SIG-M5 (cell line): ENCODE measurements at places on chromosomes 12 and 14.

GRCh38 chr12:98595243-98595988, 1.9 kb downstream of the SLC25A3 start:
- no peak for DNase-seq

DNA sequence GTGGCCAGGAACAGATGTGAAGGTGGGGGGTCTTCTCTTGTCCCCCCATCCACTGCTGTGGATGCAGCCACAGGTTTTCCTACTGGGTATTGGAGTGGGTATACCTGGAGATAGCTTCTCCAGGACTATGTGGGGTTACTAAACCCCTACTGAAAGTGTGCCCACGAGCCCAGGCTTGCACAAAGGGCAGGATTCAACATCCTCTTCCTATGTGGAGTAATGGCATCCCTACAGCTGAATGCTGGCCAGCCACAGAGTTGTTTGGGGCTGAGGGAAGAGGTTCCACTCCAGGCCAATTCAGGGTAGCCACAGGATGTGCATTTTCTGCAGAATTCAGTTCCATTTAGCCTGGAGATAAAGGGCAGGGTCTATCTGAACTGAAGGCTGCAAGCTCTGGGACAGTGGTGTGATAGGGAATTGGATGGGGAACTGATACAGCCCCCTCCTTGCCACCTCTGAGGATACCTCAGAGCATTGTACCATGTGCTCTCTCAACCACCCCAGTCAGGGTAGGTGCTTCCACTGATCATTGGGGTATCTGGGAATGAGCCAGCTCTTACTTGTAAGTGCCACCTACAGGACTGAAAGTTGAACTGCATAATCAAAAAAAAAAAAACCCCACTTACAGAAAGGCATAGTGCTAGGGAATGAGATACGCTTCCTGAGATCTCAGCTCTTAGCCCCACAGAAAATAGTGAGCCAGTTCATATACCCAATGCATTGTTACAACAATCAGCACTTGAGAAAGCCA, 187.1 kb downstream of the KITLG start:
- no peak for DNase-seq

- no peak for DNase-seq
These were observed 68.8 kb downstream of the CLMN start for GRCh38 chr14:95250936-95251335.

DNA sequence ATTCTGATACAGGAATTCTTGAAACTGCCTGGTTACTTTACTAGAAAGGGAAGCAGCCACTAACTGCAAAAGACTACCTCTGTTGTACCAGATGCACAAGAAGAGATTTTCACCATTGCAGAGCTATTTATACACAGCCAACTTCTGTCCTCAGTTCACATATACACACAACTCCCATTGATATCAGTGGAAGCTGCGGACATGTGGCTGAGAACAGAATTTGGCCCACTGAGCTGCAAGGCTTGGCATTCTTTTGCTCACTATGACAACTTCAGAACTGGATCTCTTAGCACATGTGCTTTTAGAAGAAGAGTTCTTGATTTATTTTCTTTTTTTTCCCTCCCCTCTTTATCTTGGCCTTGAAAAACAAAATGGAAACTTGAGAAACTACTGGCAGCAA, 28.3 kb downstream of the PTPRO start:
- DNase-seq: no peak

DNA sequence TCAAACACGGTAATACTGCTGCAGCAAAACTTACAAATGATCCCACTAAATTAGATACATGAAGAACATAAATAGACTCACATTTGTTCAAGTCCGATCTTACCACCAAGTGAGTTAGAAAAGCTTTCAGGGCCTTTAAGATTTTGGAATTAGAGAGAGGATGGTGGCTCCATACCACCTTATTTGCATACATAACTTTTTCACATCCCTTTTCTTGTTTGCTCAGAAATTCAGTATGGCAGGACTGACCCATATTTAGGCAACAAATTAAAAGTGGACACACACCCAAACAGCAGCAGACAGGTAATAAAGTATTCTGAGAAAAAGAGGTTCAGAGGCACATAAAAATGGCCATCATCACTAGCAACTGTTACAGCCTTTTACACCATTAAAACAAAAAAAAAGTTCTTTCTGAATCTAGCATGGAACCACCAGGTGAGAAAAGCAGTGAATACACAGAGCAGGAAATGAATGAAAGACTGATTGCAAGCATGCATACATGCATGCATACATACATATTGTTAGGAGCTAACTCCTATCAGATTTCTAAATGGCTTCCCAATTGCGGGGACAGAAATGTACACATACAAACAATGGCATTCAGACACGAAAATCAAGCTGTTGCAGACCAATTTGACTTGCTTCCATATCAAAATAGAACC, 23.3 kb downstream of the STXBP6 start:
- DNase-seq: no peak

DNA sequence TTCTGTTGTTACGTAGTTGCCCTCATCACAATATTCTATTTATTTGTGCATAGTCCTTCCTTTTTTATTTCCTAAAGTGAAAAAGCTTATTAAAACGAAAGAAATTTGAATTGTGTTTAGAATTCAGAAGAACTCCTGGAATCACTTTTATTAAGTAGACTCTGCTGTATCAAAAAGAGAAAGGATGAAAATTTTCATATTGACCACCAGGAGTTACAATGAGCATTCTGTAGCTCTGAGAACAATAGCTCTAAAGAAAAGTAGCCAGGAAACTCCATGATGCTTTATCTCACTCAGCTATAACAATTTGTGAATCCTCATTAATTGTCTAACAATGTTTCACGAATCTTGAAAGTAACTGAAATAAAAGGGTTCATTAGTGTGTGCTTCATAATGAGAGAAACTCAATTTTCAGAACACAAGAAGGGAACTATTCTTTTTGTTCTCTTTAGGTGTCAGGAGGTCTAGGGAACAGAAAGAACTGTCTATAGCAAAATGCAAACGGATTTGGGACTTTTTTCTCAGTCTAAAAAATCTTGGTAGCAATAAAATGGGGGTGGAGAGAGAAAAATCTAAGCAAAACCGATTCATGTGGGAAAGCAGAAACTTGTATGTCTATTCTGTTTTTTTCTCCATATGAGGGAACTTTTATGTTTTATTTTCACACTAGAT, 19.3 kb downstream of the ASCL1 start:
- DNase-seq: no peak

GRCh38 chr14:35861204-35861868, 35.2 kb downstream of the BRMS1L start:
- DNase-seq: no peak

GRCh38 chr12:122888232-122888752, 7.6 kb downstream of the VPS37B start:
- DNase-seq: peak; percentile 52

GRCh38 chr12:102955926-102956737, 1.3 kb upstream of the ASCL1 start:
- DNase-seq: no peak

- DNase-seq: no peak
These were observed 98.5 kb upstream of the SEL1L start for GRCh38 chr14:81632157-81632556.

DNA sequence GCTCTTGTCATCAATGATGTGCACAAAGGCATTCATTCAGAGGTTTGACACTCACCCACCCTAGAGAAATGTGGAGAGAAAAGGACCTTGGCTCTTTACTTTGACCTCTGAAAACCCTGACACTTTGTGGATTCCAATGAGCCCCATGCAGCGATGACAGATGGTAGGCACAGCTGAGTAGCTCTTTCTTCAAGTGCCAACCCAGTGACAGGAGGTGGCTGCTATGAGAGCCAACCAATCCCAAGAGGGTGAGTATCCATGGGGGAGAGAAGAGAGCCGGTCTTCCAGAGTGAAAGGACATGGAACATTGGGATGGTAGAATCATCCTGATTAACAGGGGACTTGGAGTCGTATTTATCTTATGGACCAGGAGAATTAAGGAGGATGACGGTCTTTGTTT, 17.8 kb downstream of the SLC8A3 start:
- DNase-seq: no peak

- DNase-seq: no peak
These were observed 169.0 kb upstream of the G2E3 start for GRCh38 chr14:30389877-30390385.

DNA sequence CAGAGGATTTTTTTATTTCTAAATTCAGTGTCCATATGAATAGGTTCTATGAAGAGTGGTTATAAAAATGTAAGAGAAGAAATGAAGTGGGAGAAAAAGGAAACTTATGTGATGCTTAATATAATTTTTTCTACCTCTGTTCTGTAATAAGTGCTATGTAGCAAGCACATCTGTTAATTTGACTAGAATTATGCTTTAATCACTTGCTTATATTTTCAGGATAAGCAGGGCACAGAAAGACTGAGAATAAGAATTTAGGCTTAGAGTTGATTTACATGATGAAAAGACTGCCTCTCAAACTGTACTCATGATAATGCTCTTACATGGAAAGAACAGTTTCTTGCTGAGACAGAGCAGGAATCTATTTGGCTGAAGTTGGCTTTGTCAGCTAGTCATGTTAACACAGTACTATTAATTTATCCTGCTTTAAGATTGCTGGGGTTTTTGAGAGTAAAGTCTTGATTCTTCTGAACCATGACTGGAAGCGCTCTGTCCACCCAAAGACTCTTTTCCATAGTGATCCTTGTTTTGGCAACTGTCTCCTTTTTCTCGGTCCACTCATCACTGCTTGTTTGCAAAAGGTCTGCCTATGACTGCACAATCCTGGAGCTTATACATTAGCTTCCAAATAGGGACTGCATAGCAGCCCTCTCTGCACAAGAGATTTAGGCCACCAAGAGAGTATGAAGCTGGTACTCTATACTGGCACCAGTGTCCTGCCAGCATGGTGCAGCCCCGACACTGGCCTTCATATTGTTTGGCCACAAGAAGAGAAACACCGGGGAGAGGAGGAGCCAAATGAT, 98.8 kb downstream of the AKAP6 start:
- no peak for DNase-seq

GRCh38 chr12:125954362-125954761, 889.1 kb downstream of the AACS start:
- no peak for DNase-seq

DNA sequence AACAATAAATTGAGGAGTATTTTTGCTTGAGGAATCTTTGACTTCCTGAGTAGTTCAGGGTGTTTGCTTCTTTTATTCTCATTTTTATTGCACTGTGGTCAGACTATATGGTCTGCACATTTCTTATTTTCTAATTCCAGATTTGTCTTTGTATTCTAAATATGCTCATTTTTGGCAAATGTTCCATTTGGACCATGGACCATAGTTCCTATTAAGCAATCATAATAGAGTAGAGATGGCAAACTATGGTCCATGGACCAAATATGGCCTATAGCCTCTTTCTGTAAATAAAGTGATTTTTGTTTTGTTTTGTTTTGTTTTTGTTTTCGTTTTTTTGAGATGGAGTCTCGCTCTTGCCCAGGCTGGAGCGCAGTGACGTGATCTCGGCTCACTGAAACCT, 2.1 kb downstream of the GPRC5A start:
- DNase-seq: no peak

DNA sequence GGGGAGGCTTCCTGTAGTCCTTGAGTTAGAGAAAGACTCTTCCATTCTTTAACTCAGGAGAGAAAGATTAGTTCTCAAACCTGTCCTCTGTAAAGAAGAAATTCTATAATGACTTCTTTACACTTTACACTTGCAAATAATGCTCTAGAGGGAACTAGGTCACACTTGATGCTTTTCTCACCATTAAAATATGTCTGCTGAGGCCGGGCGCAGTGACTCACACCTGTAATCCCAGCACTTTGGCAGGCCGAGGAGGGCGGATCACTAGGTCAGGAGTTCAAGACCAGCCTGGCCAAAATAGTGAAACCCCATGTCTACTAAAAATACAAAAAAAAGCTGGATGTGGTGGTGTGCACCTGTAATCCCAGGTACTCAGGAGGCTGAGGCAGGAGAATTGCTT, 6.3 kb downstream of the NTN4 start:
- no peak for DNase-seq

- no peak for DNase-seq
These were observed 20.9 kb upstream of the SCFD1 start for GRCh38 chr14:30600922-30601918.

DNA sequence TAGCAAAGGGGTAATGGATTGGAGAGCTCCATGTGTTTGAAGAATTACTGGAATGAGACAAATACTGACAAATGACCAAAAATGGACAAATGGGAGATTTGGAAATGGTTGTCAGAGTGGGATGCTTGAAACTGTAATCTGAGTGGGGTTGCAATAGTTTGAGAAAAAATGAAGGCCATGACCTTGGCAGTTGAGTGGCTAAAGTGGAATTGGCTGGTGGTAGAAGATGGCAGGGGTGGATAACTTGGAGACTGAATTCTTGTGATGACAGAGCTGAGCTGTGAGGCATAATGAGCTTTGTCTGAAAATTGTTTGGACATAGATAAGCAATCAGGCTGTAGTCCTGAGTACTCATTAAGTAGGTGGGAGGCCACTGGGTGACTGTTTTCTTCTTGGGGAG, 222.5 kb upstream of the PRICKLE1 start:
- no peak for DNase-seq

DNA sequence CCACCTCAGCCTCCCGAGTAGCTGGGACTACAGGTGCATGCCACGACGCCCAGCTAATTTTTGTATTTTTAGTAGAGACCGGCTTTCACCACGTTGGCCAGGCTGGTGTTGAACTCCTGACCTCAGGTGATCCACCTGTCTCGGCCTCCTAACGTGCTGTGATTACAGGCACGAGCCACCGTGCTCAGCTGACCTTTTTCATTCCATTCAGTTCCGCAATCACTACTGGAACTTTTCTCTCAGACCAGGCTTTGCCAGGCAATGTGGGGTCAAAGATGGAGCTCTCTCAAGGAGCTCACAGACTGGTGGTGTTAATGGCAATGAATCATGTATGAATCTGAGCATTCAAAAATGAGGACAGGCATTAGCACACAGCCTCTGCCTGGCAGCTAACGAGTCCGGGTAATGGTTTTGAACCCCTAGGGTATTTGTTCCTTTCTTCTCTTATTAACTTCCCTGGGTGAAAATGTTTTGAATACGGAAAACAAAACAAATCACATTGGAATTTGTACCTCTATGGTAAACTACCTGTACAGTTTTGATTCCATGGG, 9.4 kb upstream of the TCHP start:
- DNase-seq: no peak

DNA sequence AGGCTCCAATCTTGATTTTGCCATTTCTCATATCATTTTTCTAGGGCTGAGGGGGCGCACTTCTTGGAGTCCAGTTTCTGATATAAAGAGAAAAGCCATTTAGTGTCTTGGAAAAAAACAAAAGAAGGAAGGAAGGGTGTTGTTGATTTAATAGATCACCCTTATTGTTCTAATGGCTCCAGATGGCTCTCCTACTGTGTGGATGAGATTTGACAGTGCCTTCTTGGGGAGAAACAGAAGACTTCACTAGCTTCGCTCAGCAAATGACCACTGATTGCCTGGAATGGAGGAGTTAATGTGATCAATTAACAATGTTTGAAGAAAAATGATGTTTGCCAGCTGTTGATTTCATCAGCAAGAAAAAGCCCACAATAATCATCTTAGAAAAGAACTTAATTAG, 216.2 kb downstream of the APAF1 start:
- DNase-seq: no peak
